Esophagus mucosa (tissue), 1 donor: ENCODE measurements at places on chromosomes 13 and 19.

GRCh38 chr19:41796901-41797300 is 514 bp downstream of the CEACAM3 start:
- ATAC-seq: no peak

GRCh38 chr19:3919793-3920192 is 13.1 kb upstream of the NMRK2 start:
- no peak for ATAC-seq

DNA sequence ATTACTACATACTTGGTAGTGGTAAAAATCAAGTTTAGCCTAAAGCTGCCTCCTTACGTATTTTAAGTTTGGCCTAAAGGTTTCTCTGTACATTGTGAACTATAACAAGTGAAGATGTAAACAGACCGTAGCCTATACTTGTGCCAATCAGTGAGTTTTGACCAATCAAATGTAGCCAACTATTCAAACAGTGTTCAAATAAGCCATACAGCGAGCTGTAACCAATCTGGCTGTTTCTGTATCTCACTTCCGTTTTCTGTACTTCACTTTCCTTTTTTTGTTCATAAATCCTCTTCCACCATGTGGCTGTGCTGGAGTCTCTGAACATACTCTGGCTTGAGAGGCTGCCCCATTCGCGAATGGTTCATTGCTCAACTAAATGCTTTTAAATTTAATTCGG is 2504.6 kb downstream of the PCDH9 start:
- no peak for ATAC-seq

GRCh38 chr13:101649488-101650126 is 197.1 kb downstream of the ITGBL1 start:
- ATAC-seq: peak; percentile 77

DNA sequence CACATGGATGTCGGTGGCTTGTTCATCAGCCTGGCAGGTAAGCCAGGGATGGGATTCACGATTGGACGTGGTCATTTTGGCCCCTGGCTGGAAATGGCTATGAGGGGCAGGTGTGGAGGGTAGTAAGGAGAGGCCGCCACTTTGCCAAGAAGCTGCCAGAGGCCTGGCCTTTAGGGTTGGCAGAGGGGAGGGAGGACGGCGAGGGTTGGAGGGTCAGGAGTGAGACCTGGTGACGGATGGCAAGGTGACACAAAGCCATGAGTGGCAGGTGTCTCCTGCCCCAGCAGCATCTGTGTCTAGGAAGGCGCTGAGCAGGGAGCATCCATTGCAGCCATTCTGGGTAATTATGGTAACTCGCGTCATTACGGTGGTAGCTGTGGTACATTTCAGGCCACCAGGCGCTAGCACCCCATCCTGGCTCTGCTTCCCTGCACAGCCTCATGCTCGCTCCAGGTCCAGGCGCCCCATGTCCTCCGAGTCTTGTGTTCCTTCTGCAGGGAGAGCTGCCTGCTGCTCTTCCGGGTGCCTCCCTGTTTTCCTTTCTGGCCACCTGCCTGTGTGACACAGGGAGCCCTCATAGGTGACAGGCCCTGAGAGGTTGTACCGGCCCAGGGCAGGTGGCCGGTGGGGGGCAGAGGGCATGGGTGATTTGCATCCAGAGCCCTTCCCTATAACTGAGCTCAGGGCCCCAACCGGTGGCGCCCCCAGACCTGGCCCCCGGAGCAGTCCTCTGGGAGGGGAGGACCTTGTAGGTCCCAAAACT is 4.2 kb downstream of the SSBP4 start:
- no peak for ATAC-seq

DNA sequence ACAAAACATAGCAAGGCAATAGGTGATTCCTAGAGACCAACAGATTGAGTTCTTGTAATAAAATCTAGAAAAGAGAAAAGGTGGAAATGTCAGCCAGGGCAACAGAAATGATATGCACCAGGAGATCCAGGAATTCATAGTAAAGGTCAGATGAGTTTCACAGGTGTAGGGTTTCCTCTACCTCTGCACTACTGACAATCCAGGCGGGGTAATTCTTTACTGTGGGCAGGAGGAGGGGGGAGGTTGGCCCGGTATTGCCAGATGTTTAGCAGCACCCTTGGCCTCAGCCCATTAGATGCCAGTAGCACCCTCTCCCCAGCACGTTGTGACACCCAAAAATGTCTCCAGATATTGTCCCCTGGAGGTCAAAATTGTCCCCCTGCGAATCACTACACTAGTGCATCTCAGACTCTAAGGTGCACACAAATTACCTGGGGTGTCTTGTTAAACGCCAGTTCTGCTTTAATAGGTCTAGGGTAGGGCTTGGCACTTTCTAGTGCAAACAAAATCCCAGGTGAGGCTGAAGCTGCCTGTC is 3.5 kb upstream of the UBAC2 start:
- no peak for ATAC-seq

- no peak for ATAC-seq
Observed at GRCh38 chr13:22126433-22127021, 455.7 kb downstream of the FGF9 start.

GRCh38 chr19:32061315-32061714 is 284.1 kb upstream of the ZNF507 start:
- no peak for ATAC-seq

GRCh38 chr19:1133471-1133929 is 29.7 kb downstream of the GPX4 start:
- peak; percentile 19 for ATAC-seq

- no peak for ATAC-seq
Observed at GRCh38 chr13:41394166-41394565, 63.2 kb upstream of the RGCC start.

DNA sequence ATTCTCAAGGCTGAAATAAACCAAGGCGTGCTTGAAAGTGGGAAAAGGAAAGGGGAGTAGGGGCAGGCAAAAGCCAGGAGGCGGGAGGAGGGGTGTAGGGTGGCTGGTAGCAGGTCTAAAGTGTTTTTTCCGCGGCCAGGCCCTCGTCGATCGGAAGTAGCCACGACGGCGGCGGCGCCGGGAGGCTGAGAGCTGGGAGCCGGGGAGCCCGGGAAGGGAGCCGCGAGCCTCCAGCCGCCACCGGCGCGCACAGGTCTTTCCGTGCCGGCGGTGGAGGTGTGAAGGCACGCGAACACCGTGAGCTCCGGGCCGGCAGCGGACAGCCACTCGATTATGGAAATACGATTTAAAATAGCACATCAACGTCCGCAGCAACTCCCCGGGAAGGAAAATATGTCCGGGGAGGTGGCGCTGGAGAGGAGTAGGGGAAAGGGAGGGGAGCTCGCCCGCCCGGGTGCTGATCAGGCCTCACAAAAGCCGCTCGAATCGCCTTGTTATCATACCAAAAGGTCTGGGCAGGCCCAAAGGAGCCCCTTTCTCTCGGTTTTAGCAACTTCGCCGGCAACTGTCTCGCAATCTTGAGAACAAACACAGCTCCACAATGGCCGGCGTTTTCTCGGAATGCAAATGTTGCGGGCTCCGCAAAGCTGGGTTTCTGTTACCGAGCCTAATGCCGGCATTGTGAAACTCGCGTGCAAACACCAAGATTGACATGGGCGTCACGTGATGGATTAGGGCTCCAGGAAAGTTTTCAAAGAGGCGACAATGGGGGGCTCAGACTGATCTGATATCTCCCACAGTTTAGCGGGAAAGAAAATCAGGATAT is 2.9 kb upstream of the PCDH8 start:
- ATAC-seq: peak; percentile 27

- ATAC-seq: peak; percentile 51
Observed at GRCh38 chr19:41997121-41997850, 3.3 kb upstream of the ATP1A3 start.

- ATAC-seq: no peak
Observed at GRCh38 chr13:110326263-110326904, 19.3 kb downstream of the COL4A2 start.

DNA sequence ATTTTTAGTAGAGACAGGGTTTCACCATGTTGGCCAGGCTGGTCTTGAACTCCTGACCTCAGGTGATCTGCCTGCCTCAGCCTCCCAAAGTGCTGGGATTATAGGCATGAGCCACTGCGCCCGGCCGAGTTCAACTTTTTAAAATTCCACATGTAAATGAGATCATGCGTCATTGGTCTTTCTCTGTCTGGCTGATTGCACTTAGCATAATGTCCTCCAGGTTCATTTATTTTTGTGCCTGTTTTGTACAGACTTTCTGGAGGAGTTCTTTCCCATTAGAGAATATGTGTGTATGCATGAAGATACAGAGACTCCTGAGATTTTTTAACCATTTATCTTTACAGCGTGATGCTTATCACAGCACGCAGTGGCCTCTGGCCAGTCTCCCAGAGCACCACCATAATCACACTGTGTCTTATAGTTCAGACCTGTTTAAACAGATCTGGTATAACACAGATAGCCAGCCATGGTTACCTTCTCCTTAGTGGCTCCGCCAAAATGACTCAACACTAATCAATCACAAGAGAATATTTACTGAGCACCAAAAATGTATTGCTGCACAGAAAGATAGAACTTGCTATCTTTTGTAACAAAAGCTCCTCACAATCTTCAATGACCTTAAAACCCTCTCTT is 11.4 kb upstream of the STARD13 start:
- no peak for ATAC-seq

DNA sequence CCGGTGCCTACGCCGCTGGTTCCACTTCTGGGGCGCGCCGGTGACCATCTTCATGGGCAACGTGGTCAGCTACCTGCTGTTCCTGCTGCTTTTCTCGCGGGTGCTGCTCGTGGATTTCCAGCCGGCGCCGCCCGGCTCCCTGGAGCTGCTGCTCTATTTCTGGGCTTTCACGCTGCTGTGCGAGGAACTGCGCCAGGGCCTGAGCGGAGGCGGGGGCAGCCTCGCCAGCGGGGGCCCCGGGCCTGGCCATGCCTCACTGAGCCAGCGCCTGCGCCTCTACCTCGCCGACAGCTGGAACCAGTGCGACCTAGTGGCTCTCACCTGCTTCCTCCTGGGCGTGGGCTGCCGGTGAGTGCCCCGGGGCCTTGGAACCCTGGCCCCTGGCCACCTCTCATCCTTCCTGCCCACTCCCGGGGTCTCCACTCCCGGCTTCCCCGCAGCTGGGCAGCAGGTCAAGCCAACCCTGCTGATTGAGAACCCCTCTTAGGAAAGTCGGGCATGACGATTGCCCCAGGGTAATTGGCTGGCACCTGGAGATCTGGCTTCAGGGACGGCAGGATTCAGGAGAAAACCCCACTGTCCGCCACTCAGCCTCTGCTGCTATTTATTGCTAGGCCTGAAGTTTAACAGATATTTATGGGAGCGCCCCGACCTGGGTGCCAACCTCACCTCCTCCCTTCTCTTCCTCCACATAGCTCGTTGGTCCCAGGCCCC is 39.1 kb downstream of the TRPM4 start:
- peak; percentile 29 for ATAC-seq

DNA sequence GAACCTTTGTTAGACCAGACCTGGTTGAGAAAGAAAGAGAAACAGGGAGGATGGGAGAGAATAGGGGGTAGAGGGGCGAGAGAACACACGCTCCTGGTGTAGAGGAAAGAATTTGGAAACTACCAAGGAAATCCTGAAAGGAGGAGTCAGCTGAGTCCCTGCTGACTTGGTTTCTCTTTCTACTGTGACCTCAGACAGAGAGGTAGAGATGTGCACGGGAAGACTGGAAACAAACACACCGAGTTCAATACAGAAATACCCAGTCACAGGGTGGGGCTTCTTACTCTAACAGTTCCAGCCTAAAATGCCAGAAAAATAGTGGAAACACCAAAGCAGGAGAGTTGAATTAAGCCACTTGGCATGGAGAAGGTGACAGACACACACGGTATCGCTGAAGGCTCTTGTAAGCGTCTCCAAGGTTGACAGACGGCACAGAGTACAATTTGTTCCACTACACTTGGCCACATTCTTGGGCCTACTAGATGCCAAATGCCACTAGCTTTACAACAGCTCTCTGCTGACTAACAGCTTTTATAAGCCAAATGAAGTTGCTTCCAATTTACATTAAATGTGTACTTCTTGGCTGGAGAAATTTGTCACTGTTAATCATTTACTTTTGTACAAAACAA is 28.1 kb downstream of the LATS2 start:
- peak; percentile 50 for ATAC-seq

DNA sequence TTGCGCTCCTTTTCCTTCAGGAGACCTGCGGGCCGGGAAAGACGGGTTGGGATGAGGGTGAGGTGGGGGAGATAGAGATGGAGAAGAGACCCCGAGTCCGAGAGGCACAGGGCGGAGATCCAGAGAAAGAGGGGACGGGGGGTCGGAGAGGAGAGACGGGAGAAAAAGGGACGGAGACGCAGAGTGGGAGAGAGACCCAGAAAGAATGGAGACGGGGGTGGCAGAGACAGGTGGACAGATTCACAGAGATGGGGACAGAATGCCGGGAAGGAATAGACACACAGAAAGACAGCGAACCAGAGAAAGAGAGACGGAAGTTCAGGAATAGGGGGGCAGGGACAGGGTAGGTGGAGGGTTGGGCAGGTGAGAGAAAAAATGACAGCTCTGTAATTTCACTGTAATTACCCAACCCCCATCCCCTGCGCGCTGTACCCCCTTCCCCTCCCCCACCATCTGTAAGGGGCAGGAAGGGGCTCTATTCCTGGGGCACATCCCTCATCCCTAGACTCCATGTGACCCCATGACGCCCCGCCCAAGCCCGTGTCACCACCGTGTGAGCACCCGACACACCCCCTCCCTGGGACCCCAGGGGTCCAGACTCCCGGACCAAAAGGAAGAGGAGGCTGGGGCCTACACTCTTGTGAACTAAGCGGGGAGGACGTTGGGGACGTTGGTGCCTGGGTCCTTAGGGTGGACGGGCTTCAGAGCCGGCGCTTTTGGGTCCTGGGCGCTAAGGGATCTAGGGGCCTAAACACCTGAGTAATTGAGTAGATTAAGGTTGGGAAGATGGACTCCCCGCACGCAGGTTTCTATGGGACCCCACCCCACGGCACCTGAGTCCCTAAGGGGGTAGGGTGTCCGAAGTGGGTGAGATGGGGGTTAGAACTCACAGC is 967 bp downstream of the DBP start:
- no peak for ATAC-seq

DNA sequence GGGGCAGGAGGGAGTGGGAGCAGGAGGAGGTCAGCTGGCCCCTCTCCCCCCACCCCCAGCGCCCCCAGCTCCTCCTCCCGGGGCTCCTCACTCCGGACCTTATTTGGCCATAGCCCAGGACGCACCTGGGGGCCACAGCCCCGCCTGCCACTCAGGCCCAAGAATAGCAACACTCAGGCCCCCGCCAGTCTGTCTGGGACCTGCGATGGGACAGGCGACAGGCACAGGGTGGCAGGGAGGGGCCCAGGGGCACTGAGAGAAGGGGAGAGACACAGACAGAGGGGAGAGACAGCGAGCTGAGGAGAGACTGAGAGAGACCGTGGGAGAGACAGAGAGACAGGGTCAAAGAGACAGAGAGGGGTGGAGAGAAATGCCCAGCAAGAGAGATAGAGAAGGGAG is 10.2 kb downstream of the JOSD2 start:
- no peak for ATAC-seq

GRCh38 chr13:42307461-42307860 is 35.5 kb downstream of the AKAP11 start:
- no peak for ATAC-seq

DNA sequence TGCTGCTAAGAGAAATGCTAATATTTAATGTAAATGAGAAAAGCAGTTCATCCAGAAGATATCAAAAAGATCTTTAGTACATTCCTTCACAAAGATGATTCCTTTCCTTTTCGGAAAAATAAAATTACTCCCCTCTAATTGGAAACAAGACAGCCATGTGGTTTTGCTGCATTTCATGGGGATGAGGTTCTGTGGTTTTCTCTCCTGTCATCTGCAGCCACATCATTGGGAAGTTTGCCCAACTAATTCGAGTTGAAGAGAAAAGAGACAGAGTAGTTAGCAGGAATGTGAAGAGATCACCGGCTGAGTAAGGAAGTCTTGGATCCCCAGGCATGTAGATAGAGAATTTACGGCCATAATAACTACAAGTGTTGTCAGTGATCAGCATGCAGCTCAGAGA is 122.1 kb downstream of the CYSLTR2 start:
- ATAC-seq: no peak

- ATAC-seq: peak; percentile 3
Observed at GRCh38 chr19:5679289-5680083, 830 bp downstream of the MICOS13 start.
